ENCODE measurements at places on chromosomes 1 and 21.

DNA sequence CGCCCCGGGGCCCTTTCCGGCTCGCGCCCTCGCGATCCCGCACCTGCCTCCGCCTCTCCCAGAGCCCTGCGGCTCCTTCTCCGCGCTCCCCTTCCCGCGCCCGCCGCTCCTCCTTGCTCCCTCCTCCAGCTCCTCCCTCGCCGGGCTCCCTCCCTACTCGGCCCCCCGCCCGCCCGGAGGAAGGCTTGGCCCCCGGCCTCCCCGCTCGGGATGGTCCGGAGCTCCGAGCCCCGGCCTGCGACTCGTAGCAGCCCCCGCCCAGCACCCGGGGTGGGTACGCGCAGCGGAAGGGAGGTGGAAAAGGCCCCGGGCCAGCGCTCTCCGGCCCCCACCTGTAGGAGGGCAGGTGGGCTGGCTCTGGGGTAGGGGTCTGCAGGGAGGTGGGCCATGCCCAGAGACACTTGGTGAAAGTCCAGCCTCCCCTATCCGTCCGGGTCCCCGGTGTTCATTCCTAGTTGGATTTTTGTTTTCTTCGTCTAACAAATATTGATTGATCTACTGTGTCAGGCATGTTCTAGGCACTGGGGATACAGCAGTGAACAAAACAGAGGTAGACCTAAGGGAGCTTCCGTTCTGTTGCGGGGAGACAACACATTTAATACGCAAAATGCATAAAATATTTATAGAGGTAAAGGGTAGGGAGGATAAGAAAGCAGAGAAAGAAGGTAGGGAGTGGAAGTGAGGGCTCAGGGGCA lies at the start of gene HTR1D:
TSS of gene HTR1D (minus strand) at position 82 of the 695 bp plus-strand sequence. CDS start 23,283 bp downstream, outside the sequence.
- DNase-seq = no peak

- DNase-seq = peak; percentile 94
These were observed at the start of gene ATP1B1 for GRCh38 chr1:169106095-169106920. ATP1B1 (plus strand) TSS chr1:169106690; CDS start chr1:169106830, 140 bp downstream.

DNA sequence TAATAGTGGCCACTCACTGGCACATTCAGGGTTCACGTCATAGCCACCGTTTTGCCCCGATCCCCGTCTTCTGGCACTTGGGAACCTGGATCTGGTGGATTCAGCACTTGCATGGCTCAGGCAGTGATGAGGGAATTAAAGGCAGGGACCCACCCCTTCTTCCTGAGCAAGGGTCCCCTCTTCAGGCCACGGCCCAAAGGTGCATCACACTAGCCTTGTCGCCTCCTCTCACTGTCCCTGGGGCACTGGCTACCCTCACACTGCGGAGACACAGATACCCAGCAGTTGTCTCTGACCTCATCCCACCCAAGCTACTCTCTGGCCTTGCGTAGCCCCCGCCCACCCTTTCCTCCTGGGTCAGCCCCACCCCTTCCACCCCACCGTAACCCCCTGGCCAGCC lies 19.9 kb upstream of the LDLRAP1 start:
- DNase-seq = no peak

DNA sequence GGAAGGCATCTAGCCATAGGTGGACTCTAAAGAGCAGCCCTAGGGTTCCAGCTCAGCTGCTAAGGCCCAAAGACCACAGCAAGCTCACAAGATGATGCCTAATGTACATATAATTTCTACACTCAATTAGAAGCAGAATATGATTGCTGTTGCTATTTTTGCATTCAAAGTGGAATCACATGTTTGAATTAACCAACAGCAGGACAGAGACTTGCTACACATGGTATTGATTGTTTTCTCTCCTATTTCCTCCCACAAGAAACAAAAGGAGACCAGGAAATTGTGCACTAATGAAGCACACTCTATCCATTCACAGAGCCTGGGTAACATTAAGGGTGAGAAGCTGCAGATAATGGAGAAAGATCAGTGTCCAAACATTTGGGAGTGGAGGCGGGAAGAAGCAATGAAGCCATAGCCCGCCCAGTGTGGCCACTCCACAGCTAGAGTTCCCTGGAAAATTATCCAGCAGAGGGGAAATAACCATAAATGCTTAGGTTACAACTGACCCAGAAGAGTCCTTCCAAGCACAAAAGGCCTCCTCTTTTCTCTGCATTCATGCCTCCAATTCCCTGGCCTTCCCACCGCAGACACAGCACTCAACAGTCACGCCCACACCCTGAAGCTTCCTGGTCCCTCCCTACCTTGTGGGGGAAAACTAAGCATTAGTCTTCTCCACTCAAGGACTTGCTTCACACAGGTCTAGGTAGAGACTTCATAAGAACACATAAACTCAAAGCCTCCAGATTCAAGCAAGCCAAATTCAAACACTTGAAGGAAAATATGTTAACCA lies 7.5 kb downstream of the CNN3 start:
- peak; percentile 69 for DNase-seq

- no peak for DNase-seq
These were observed 40.9 kb downstream of the LGR6 start for GRCh38 chr1:202234331-202235002.

GRCh38 chr21:35149698-35150097 lies 100.6 kb upstream of the RUNX1 start:
- DNase-seq = no peak

DNA sequence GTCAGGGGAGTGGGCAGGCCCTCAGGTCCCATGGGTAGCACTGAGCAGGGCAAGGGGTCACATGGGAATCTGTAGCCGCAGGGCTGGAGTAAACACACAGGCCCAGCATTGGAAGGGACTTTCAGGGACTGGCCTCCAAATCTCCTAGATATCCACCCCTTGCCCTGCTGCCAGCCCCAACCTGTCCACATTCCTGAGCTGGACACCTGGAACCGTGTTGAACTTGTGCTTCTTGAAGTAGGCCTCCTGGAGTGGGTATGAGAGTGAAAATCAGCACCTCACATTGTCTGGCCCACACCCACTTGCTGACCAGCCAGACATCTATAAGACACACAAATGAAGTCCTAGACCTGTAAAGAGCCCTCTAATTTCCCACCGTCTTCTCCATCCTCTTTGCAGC lies 7.7 kb downstream of the POMGNT1 start:
- DNase-seq = no peak

GRCh38 chr1:62995173-62995572 lies 211.2 kb downstream of the ATG4C start:
- no peak for DNase-seq

- no peak for DNase-seq
These were observed 133.3 kb upstream of the SLC44A3 start for GRCh38 chr1:94686882-94687281.

DNA sequence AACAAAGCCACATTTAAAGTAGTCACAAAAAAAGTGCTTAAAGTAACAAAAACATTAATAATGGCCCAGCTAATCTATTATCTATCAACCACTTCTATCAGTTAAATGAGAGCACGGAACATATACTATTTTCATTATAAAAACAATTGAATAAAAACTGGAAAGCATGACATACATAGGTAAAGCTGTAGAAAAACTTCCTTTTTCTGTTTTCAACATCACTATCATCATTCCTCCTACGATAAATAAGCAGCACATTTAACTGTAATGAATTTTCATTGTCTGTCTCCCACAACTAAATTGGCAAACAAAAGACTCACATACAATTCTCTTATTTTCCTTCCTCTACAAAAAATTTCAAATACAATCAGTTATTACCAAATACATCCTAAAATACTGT lies 96.4 kb upstream of the DPH5 start:
- no peak for DNase-seq

DNA sequence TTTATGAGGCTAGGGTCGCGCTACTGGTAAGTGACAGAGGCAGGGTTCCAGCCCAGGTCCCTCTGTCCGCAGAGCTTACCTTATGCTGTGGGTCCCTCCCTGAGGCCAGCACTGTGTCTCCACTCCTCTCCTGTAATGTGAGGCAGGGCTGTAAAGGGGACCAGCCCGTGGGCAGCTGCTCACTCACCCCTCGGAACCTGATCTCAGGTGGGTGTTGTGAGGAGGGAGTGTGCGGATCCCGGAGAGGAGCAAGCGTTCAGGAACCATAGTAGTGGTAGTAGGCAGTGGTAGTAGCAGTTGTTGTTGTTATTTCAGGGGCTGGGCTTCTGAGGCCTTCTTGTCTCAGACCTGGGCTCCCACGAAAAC lies 1.7 kb downstream of the ZC3H12A start:
- no peak for DNase-seq

GRCh38 chr1:155160128-155160527 lies 13.0 kb downstream of the KRTCAP2 start:
- DNase-seq = no peak

- no peak for DNase-seq
These were observed 13.8 kb downstream of the RGS5 start for GRCh38 chr1:163188947-163189346.

- no peak for DNase-seq
These were observed 80.8 kb downstream of the PIK3CD start for GRCh38 chr1:9732123-9732971.

GRCh38 chr1:19577036-19577435 lies 67.1 kb upstream of the NBL1 start:
- DNase-seq = no peak

DNA sequence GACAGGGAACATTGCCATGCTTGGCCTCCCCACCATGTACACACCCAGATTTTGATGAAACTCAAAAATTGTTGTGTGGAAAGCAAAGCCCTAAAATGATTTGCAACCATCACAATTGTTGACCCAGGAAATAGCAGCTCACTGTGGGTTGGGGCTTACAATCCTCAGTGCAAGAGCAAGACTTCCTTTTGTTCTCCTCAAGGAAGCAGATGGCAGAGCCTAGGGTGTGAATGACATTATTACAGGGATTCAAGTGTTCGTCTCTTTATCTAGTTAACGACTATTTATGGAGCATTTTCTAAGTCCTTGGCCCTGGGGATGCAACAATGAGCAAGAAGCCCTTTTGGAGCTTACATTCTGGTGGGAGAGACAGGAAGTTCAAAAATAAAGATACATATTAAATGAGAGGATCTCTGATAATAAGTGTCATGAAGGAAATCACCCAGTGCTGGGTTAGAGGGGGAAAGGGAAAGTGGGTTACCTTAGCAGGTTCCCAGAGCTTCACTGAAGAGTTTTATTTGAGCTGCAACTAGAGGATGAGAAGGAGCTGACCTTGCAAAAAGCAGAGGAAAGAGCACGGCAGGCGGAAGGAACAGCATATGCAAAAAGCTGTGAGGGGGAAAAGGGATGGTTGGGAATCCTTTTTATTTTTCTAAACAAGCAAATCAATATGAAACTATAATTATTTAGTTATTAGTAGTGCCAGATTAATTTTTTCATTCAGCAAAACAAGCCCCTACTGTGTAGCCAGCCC lies 38.5 kb upstream of the ID3 start:
- DNase-seq = peak; percentile 56

- DNase-seq = no peak
These were observed 995 bp upstream of the IPO13 start for GRCh38 chr1:43945674-43946235.

DNA sequence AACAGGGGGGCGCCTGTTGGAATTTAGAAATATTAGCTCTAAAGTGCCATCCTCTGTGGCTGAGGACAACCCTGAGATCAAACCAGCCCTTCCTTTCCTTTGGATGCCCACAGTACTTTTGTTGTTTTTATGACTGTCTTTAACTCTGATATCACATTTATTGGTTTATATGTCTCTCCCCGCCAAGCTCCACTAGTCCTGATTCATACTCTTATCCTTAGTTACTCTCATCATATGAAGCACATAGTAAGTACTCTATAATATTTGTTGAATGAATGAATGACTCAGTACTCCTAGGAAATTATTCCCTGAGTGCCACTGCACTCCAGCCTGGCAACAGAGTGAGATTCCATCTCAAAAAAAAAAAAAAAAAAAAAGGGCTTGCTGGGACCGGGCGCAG lies 22.6 kb upstream of the NRDC start:
- no peak for DNase-seq

GRCh38 chr1:174167265-174167803 lies 8.0 kb downstream of the RABGAP1L start:
- DNase-seq = no peak

DNA sequence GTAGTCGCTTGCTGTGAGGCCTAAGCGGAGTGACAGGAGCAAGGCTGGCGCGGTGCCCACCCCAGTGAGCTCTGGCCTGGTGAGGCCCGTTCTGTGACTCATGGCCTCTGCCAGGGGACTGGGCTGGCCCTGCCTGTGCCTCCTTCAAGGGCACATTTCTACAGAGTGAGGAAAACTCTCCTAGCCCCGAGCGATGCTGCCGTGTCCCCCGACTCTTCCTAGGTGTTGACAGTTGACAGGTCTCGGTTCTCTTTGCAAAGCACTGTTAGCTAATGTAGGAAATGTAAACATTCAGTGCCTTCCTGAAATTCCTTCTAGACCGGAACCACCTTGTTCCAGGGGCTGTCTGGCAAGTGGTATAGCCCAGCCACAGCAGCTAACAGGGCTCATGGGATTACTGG lies 43.9 kb downstream of the ABCG1 start:
- no peak for DNase-seq

GRCh38 chr1:49630156-49630555 lies 393.6 kb downstream of the AGBL4 start:
- no peak for DNase-seq

DNA sequence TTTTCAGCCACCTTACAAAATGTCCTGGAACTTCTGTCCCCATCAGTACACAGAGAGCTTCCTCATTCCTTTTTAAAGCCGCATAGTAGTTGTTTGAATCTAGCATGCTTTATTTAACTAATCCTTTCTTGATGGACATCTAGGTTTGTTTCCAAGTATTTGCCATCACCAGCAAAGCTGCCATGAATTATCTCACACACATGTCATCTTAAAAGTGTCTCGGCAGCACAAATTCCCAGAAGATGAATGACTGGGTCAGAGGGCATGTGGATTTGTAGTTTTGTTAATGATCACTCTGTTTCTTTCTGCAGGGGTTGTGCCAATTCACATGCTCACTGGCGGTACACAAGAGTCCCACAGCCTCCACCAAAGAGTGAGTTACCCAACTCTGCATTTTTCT lies 68.3 kb downstream of the CLIC6 start:
- no peak for DNase-seq

DNA sequence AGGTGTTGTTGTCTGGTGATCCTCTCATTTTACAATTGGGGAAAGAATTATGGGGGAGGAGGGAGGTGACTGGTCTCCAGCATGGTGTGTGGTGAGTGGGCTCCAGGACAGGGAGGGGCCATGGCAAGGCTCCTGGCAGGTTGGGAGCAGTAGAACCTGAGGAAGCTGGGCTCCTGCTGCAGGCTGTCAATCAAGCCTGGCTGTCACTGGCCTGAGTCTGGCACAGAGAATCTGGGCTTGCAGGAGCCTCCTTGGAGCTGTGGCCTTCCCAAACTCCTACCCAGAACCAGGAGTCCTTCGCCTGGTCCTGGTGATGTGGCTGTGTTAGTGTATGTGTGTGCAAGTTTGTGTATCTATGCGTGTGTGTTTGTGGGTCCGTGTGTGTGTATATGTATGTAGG lies 131.9 kb upstream of the CSF3R start:
- DNase-seq = no peak

GRCh38 chr21:23633447-23633940 lies 1973.8 kb downstream of the MRPL39 start:
- DNase-seq = no peak

GRCh38 chr21:43850728-43851295 lies 14.2 kb upstream of the AGPAT3 start:
- no peak for DNase-seq

Measured in NCI-H2081 (cell line).